AG04449 (cell line): ENCODE measurements at places on chromosomes 3 and 15.

DNA sequence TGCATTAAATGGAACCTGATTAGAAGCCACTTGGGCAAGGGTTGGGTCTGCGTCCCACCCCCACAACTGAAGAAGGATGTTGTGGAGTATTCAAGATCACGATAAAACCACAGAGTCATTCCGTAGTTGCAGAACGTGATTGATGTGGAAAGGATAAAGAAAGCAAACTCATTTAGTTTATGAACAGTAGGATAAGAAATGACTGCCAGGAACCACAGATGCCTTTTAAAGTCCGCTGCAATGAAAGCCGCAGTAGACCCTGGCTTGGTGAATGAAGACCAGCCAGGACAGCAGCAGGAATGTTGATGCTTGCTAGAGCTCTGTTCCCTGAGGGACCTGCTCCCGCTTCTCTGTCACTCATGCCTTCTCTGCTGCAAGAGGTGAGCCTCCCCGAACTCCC, 111.5 kb downstream of the GABRG3 start:
- DNase-seq = no peak

DNA sequence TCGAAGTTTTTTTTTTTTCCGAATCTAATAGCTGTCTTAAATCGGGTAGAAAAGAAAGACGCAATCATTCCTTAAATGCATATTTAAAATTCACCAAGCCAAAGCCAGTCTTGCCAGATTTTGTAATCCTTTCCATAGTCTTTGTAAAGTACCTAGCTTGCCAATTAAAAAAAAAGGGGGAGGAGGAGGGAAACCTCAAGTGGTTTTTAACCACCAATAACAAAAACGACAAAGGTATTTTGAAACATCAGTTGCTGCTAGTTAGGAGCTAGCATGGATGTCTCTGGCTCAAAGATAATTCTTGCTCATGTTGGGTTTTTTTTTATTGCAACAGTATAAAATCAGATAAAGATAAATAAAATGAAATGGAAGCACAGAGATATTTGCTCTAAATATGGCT, 187.9 kb downstream of the MECOM start:
- DNase-seq = no peak

DNA sequence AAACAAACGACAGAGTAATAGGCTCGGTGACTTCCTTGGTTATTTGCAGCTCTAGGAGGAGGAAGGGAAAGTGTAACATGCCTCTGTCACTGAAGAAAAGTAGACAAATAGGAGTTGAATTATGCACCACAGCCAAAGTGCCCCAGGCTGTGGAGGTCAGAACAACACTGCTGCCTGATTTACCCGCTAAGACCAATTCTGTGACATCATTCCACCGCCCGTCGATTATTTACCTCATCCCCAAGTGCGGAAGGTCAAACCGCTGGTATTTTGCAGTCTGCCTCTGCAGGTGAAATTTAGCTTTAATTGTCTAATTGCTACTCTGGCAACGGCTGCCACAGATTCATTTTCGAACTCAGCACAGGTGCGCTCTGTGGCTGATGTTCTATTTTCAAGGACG, 106.3 kb upstream of the PRICKLE2 start:
- DNase-seq = no peak

GRCh38 chr15:89015412-89016097, 72.7 kb upstream of the ABHD2 start:
- DNase-seq = no peak

DNA sequence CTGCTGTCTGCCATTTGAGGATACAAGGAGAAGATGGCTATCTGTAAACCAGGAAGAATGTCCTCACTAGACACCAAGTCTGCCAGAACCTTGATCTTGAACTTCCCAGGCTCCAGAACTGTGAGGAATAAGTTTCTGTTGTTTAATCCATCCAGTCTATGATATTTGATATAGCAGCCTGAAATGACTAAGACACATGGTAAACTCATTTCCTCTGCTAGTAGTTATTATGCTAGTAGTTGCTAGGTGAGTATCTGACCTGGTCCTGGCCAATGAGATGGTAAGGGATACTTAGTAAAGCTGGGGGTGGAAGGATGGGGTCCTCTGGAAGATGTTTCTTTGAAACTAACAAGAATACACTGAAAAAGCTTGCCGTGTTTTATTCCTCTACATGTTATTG, 280.7 kb upstream of the ARHGEF26 start:
- DNase-seq = no peak

GRCh38 chr15:63350178-63350621, 31.4 kb downstream of the CA12 start:
- DNase-seq = no peak

DNA sequence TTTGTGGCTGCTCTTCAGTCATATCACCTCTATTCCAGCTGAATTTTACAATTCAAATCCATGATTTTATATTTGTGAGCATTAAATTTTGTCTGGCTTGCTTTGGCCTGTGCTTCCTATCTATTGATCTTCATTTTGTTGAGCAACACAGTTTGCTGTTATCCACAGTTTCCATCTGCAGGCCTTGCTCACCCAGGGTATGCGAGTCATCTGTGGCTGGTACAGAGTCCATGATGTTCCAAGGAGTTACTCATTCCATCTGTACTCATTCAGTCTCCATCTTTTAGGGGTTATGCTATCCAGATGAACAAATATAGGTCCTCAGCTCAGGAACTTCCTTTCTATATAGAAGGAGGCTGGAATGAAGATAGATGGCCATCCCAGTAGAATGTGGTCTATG, 70.1 kb upstream of the CCK start:
- DNase-seq = no peak

DNA sequence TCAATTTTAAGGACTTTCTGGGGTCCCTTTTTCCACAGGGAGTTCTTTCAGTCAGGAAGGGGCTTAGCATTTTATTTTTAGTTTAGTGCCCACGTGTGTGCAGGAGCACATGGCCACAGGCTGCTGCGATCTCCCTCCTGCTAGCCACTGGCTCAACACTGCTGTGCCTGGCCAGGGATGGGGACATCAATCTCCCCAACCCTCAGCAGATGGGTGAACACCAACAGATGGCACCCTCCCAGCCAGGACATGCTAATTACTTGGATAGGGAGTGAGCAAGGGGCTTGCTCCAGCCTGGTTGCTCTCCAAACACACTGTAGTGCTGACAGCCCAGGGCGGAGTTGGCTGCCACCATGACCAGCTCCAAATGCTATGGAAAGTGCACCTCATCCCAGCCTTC, 7.4 kb upstream of the RIOX2 start:
- no peak for DNase-seq

- peak; percentile 31 for DNase-seq
Measured at GRCh38 chr15:71440489-71441110, 325.3 kb downstream of the THSD4 start.

DNA sequence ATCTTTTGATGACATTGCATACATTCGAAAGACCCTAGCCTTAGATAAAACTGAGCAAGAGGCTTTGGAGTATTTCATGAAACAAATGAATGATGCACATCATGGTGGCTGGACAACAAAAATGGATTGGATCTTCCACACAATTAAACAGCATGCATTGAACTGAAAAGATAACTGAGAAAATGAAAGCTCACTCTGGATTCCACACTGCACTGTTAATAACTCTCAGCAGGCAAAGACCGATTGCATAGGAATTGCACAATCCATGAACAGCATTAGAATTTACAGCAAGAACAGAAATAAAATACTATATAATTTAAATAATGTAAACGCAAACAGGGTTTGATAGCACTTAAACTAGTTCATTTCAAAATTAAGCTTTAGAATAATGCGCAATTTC, 16.7 kb downstream of the KCNMB3 start:
- DNase-seq = no peak

DNA sequence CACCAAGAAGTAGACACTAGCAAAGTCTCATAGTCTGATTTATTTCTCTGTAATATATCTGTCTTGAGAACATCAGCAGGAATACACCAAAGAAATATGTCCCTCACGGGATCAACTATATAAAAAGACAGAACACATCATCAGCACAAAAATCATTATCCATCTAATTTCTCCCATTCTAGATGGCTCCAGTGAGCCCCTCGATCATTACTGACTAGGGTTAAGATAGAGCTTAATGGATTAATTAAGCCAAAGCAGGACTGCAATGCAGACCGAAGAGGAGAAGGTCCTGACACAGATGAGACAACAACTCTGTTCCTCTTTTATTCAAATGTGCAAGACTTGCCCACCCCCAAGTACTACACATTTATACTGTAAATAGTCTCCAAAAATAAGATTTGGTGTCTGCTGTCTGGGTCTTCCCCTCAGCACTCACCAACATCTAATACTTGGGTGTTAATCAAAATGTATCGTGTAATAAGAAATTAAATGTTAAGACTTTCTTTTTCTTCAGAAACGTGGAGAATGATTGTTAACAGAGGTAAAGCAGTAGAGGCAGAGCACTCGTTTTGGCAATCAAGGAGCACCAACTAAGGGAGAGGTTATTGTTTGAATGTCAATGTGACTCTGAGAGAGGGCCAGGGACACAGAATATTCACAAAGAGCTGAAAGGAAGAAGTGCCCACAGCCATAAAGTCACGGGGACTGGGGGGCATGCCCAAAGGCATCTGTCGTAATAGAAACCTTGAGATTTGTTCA, 133.6 kb downstream of the TIGIT start:
- no peak for DNase-seq

GRCh38 chr3:126098391-126098858, 14.5 kb upstream of the SLC41A3 start:
- DNase-seq = no peak

GRCh38 chr3:185024406-185024805, 128.5 kb downstream of the C3orf70 start:
- DNase-seq = no peak

DNA sequence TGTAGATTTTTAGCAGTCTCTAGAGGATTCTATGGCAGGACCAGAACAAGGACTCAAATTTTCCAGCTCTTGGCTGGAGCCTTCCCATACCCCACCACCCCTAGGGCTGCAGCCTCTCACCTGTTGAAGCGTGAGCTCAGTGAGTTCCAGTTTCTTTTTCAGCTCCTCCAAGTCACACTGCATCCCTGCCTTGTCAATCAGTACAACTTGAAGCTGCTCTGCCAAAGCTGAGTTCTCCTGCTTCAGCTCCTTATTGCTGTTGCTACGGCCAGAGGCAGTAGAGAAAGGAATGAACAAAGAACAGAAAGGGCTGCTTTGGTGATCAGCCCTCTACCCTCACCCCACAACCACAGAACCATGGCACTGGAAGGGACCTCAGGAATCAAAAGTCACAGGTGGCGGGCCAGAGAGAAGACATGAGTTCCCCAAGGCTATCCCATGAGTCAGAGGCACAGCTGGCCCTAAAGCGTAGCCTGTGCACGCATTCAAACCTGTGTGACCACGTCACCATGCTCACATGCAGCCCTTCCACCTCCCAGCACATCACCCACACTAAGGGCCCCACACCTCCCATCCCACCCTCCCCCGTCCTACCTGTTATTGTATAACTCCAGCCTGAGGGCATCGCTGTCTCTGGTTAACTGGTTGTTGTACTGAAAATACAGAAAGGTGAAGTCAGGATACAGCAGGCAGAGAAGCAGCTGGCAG, 83.3 kb upstream of the C2CD4B start:
- DNase-seq = no peak

DNA sequence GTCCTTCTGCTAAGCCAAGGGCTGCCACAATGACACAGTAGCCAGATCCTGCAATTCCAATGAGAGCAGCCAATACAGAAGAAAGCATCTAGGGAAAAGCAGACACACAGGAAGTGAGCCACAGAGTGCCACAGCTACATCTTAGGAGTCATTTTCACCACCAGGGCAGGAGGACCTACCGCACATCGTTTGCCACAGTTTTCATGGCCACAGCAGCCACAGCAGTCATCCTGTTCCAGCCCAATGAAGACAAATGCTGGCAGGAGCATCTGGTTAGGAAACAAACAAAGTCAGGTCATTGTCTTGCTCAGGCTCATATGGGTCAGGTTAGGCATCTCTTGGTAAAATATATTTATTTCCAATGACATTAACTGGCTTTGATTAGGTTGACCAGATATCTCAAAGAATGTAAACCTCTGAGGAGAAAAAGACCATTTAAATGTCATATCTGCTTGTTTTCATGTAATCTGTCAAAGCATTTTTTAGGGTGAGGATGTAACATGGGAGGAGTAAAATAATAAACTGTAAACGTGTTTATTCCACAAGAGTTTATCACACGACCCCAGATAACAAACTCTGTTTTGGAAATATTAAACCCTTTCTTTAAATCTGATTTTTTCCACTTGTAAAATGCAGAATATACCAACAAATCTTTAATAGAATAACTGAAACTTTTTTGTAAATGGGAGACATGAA, 1.8 kb downstream of the TM4SF1 start:
- no peak for DNase-seq

DNA sequence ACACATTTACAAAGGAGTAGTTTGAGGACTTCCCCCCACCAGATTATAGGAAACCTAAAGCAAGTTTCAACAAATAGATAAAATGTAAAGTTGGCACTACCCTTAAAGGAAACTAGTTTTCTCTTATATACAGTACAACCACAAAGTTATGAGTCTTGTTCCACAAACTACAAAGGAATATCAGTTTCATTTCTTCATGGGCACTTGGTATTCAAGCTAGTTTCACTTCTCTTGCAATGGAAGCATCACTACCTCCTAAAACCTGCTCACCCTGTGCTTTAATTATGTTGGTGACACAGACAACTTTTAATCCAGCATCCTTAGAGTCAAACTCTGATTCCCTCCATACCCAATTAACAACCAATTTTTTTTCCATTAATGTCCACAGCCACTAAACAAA, 707.0 kb downstream of the ROBO2 start:
- no peak for DNase-seq

- DNase-seq = no peak
Measured at GRCh38 chr3:12796171-12797123, at the start of gene CAND2. TSS of gene CAND2 (plus strand) at chr3:12796680. CDS start at chr3:12796721, 41 bp downstream.

DNA sequence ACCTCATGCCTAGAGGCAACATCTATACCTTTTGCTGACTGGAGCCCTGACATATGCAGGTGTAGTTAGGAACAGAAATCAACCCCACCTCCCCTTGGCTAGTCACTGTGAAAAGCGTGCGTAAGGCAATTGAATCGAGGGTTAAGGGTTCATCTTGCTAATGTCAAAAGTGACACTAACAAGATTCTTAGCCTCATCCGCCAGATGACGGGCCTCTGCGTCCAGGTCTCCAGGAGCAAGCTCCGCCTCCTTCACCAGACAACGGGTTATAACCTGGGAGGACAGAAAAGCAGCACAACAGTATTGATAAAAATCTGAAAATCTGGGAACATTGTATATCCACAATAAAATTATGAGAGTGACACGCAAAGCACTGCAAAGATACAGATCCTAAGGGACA, 4.7 kb downstream of the SELENOS start:
- DNase-seq = no peak

DNA sequence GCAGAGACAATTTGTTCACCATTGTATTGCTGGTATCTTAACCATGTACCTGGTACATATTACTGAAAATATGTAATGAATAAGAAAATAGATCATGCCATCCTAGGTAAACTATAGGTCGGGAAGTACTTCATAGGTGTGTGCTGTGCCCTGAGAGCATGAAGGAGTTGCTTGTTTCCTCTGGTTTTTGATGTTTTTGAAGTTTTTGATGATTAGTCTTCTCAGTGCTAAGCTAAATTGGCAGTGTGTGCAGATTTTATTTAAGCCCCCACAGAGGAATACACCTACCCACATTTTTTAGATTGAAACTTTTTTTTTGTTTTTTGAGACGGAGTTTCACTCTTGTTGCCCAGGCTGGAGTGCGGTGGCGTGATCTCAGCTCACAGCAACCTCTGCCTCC, 16.6 kb downstream of the HMG20A start:
- no peak for DNase-seq

- DNase-seq = no peak
Measured at GRCh38 chr15:95565016-95565600, 765.4 kb upstream of the NR2F2 start.
